ENCODE measurements at places on chromosomes 6 and 20.

DNA sequence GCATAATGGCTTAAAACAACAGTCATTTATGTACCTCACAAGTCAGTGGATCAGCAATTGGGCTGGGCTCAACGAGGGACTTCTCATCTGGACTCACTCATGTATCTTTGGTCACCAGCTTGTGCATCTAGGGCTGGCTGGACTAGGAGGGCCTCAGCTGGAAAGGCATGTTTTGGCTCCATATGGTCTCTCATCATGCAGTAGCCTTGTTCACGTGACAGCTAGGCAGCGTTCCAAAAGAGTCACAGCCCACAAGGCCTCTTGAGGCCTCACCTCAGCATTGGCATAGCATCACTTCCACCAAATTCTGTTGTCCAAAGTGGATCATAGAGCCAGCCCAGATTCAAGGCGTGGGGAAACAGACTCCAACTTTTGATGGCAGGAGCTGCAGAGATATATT, 110.1 kb downstream of the MAFB start:
- no peak overlapping the region for H3K4me3 ChIP-seq
- H3K27me3 ChIP-seq: peaks cover 16% of the 10 kb centered on the region

DNA sequence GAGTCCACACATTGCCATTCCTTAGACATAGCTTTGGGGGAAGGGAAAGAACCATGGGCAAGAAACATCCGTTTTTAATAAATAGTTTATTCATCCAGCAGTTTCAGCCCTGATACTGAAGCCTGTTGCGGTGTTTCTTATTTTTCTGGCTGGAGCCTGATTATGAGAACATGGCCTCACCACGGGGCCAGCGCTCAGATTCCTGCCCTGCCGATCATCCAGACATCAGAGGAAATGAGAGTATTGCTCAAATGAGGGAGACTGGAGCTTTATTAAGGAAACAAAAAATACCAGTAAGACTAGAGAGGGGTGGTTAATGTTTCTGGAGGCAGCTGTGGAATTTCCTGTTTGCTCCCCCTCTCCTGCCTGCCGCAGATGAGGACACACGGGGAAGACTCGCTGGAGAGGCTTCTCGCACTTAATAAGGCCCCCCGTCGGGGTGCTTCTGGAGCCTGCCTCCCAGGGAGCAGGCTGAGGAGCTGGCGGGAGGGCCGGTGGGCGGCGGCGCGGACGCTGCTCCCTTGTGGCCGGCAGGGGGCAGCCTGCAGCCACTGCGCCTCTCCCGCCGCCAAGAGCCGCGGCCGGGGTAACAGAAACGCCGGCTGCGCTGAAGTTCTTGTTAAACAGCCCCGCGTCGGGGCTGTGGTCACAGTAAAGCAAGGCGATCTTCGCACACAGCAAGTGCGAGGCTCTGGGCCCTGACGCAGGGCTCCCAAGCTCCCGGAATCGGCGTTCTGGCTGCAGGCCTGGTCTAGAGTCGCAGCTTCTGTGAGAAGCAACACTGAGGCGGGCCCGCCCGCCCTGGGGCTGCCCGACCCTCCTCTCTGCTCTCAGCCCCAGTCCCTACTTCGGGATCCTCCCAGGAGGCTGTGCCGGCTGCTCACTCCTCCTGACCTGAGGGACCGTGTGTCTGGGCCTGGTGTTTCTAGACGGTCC, 17.5 kb downstream of the LEMD2 start:
- H3K27ac ChIP-seq: no peak overlapping the region
- no peaks in the 10 kb centered on the region for H3K27me3 ChIP-seq
- H3K36me3 ChIP-seq: peaks cover 25% of the 10 kb centered on the region
- H3K4me3 ChIP-seq: no peak overlapping the region
- peaks cover 5% of the 10 kb centered on the region for H3K4me1 ChIP-seq

- H3K36me3 ChIP-seq: no peaks in the 10 kb centered on the region
- no peak for DNase-seq
- H3K27ac ChIP-seq: no peak overlapping the region
- H3K4me1 ChIP-seq: no peaks in the 10 kb centered on the region
- peaks cover 13% of the 10 kb centered on the region for H3K27me3 ChIP-seq
Observed at GRCh38 chr6:117919775-117920729, 13.0 kb downstream of the SLC35F1 start.

- DNase-seq: no peak
- H3K4me3 ChIP-seq: no peak overlapping the region
- H3K36me3 ChIP-seq: peaks cover 18% of the 10 kb centered on the region
- H3K27ac ChIP-seq: peak overlapping the region; percentile 46
- no peaks in the 10 kb centered on the region for H3K27me3 ChIP-seq
Observed at GRCh38 chr6:15496345-15497131, 166.3 kb downstream of the DTNBP1 start.

DNA sequence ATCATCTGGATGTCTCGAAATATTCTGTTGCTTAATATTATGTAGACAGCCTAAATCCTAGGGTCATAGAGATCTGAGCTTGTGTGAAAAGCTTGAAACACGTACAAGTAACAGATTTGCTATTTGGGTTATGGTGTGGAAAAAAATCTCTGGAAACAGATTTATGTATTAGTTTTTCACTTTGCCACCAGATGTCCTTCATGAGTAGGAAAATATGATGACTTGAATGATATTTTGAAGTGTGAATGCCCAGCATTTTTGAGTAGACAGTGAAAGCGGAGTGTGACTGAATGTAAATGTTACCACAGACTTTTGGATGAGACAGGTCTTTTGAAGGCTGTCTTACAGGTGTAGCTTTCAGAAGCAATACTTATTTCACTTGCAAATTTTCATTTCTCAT, 4.2 kb upstream of the BMP6 start:
- no peaks in the 10 kb centered on the region for H3K36me3 ChIP-seq
- no peak overlapping the region for H3K4me3 ChIP-seq
- H3K4me1 ChIP-seq: peaks cover 13% of the 10 kb centered on the region
- H3K27me3 ChIP-seq: peaks cover 50% of the 10 kb centered on the region
- DNase-seq: no peak

GRCh38 chr6:108027056-108027455, 47.5 kb downstream of the OSTM1 start:
- DNase-seq: no peak
- H3K27ac ChIP-seq: no peak overlapping the region
- H3K36me3 ChIP-seq: no peaks in the 10 kb centered on the region

DNA sequence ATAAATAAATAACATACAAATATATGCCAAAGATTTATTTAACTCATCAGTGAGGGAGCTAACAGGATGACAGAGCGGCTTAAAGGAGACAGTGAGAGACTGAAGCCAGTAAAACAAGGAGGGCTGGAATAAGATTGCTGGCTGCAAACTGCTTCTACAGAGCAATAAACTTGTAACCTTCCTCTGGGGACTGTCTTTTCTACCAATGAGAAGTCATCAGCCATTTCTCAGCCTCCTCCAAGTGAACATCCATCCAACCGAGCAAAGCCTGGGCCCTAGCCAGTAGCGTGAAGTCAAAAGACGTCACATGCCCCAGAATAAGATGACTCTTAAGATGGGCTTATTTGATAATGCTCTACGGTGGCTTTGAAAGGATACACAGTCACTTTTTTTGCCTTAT, 42.5 kb downstream of the CPXM1 start:
- H3K36me3 ChIP-seq: no peaks in the 10 kb centered on the region
- DNase-seq: no peak
- no peak overlapping the region for H3K27ac ChIP-seq
- peaks cover 32% of the 10 kb centered on the region for H3K27me3 ChIP-seq
- H3K4me3 ChIP-seq: no peak overlapping the region

DNA sequence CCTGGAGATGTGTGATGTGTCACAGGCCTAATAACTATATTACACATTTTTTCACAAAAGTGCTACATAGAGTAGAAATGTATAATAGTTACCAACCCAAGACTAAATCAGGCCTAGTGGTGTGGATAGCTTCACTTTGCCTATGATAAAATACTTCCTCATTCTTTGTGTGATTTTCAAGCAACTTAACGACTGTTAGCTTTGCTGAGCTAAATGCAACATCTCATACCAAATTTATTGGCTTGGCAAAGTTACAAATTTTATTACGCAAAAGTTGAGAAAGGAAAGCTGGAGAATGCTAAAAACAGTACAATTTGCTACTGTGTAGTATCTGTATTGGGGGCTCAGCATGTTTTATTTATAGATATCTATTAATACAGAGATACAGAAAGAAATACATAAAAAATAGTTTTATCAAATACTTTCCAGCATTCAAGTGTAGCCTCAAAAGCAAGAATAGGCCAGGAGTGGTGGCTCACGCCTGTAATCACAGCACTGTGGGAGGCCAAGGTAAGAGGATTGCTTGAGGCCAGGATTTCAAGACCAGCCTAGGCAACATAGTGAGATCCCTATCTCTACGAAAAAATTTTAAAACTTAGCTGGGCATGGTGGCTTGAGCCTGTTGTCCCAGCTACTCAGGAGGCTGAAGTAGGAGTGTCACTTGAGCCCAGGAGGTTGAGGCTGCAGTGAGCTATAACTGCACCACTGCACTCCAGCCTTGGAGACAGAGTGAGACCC, 3.6 kb upstream of the EDN1 start:
- H3K4me3 ChIP-seq: no peak overlapping the region
- H3K27me3 ChIP-seq: peaks cover 36% of the 10 kb centered on the region
- H3K4me1 ChIP-seq: peaks cover 20% of the 10 kb centered on the region
- DNase-seq: no peak
- no peak overlapping the region for H3K27ac ChIP-seq

DNA sequence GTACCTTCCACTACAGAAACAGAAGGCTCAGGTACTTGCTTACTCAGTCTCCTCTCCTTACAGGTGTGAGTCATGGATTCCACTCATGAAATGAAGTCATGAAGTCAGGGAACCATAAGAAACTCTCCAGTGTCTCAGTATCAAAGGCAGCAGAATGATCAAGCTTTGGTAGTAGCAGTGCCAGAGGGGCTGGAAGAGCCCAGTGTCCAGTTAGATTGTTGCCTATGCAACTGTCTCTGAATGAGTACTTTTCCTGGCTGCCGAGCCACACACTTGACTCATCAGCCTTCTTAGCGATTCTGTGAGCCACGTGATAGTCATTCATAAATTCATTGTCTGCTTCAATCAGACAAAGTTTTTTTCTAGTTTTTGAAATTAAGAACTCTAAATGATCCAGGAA, 52.2 kb upstream of the DTNBP1 start:
- H3K4me1 ChIP-seq: peaks cover 5% of the 10 kb centered on the region
- no peak for DNase-seq
- no peak overlapping the region for H3K27ac ChIP-seq
- no peak overlapping the region for H3K4me3 ChIP-seq
- no peaks in the 10 kb centered on the region for H3K27me3 ChIP-seq
- no peaks in the 10 kb centered on the region for H3K36me3 ChIP-seq

- peaks cover 23% of the 10 kb centered on the region for H3K4me1 ChIP-seq
- H3K27me3 ChIP-seq: no peaks in the 10 kb centered on the region
- peak; percentile 52 for DNase-seq
- peak overlapping the region; percentile 86 for H3K27ac ChIP-seq
Observed at GRCh38 chr20:52191916-52192718, 538 bp upstream of the ZFP64 start.

GRCh38 chr6:32439602-32440214, at the start of gene HLA-DRA:
TSS of gene HLA-DRA (plus strand) at chr6:32439887. CDS start at chr6:32439951, 64 bp downstream.
- peaks cover 10% of the 10 kb centered on the region for H3K27me3 ChIP-seq
- peak within 1 kb of the TSS; percentile 61 for H3K27ac ChIP-seq
- H3K4me3 ChIP-seq: peak within 1 kb of the TSS; percentile 73
- peaks cover 16% of the 10 kb centered on the region for H3K4me1 ChIP-seq

DNA sequence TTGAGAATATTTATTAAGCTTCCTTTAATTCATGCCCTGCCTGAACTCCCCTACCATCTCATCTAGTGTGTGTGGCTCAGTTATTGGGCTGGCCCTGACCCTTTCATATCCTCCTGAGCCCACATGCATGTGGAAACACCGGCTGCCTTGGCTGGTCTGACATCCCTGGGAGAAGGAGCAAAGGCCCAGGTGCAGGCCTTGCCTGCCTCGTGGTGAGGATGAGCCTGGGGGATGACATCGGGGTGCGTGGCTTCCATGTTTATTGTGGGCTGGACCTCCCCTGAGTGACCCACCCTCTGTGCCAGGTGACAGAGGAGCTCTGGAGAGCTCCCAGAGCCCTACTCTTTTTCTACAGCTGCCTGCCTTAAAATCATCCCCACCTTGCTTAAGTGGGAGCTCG, 69.1 kb downstream of the FOXA2 start:
- no peak overlapping the region for H3K4me3 ChIP-seq
- no peaks in the 10 kb centered on the region for H3K36me3 ChIP-seq
- DNase-seq: no peak
- H3K27me3 ChIP-seq: no peaks in the 10 kb centered on the region

GRCh38 chr6:35213824-35214756, at the start of gene SCUBE3:
TSS of gene SCUBE3 (plus strand) at chr6:35213956. CDS start at chr6:35214419, 463 bp downstream.
- peaks cover 74% of the 10 kb centered on the region for H3K27me3 ChIP-seq
- H3K27ac ChIP-seq: no peak within 1 kb of the TSS
- H3K4me1 ChIP-seq: peaks cover 7% of the 10 kb centered on the region
- DNase-seq: peak; percentile 16
- H3K36me3 ChIP-seq: no peaks in the 10 kb centered on the region

DNA sequence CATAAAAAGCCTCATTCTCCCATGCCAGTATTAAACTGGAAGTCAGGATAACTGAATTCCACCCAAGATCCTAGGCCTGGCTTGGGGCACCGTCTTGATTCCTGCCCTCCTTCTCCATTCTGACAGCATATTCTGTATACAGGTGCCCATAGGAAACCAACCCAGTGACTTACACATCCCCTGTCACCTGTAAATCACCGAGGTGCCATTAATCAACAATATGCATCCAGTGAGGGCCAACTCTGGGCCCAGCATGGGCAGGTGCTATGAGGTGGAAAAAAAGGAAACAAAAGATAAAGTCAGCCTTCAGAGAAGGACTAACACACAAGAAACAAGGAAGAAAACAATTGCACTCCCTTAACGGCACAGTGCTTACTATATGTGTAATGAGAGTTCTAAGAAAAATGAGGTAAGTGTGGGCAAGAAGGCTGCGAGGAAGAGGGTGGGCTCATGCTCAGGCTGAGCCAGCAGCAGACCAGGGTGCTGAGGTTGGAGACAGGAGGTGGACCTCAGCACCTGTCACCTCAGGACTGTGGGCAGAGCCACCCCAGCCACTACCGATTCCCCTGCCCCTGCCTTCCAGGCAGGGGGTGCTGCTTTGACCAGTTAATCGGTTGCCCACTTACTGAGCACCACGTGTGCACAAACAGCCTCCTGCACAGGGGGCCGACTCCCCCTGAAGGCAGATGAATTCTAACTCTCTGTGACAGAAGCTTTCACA, 105.9 kb downstream of the TRERF1 start:
- peaks cover 50% of the 10 kb centered on the region for H3K4me1 ChIP-seq
- no peaks in the 10 kb centered on the region for H3K27me3 ChIP-seq
- H3K4me3 ChIP-seq: no peak overlapping the region
- H3K36me3 ChIP-seq: peaks cover 17% of the 10 kb centered on the region
- H3K27ac ChIP-seq: peak overlapping the region; percentile 16

DNA sequence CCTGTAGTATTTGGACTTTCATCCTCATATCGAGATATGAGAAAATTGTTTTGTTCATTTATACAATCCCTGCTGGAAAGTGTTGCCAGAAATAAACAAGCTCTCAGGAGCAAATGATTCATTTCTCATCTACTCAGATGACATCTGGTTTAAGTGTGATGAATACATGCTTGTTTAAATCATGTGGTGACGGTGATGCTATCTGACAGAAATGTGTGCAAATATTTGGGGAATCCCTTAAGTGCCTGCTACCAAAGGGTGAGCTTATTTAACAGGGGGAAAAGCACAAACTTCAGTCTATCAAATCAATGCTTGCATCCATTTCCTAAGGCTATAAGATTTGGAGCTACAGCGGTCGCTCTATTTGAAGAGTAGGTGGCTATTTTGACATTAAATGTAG, 368.3 kb upstream of the SASH1 start:
- H3K27ac ChIP-seq: no peak overlapping the region
- no peaks in the 10 kb centered on the region for H3K36me3 ChIP-seq
- H3K4me1 ChIP-seq: no peaks in the 10 kb centered on the region
- no peak for DNase-seq
- H3K4me3 ChIP-seq: no peak overlapping the region

Data from activated CD4-positive, alpha-beta T cell treated with anti-CD3 and anti-CD28 coated beads, Interleukin-2, amount 10 ng/mL, durations not matched to agents 7 days and 5 days (primary cell).